ENCODE measurements at places on chromosomes 11 and 22.

- DNase-seq = no peak
These were observed 19.3 kb downstream of the POLR3H start for GRCh38 chr22:41524809-41525449.

GRCh38 chr11:25456211-25456610, 875.7 kb upstream of the ANO3 start:
- no peak for DNase-seq

DNA sequence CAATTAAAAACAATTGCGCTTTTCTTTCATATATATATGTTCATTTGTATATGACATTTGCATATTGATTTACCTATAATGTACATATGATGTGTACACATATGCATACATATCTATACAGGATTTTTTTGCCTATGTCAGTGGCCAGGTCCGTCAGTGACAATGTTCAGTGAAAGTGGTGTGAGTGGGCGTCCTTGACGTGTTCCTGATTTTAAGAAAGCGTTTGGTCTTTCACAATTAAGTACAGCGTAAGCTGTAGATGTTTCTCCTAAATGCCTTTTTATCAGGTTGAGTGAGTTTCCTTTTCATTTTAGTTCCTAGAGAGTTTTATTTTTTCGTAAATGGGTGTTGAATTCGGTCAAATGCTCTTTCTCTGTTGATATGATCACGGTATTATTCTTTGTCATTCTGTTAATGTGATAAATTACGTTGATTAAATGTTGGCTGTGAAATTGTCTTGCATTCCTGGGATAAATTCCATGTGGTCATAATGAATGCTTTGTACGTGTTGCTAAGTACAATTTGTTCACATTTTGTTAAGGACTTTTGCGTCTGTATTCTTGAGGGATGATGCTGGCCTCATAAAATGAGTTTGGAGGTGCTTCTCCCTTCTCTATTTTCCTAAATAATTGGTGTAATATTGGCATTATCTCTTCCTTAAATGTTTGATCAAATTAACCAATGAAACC, 10.6 kb upstream of the GNB1L start:
- no peak for DNase-seq

GRCh38 chr22:37443977-37444376, 16.7 kb upstream of the ELFN2 start:
- DNase-seq = no peak

DNA sequence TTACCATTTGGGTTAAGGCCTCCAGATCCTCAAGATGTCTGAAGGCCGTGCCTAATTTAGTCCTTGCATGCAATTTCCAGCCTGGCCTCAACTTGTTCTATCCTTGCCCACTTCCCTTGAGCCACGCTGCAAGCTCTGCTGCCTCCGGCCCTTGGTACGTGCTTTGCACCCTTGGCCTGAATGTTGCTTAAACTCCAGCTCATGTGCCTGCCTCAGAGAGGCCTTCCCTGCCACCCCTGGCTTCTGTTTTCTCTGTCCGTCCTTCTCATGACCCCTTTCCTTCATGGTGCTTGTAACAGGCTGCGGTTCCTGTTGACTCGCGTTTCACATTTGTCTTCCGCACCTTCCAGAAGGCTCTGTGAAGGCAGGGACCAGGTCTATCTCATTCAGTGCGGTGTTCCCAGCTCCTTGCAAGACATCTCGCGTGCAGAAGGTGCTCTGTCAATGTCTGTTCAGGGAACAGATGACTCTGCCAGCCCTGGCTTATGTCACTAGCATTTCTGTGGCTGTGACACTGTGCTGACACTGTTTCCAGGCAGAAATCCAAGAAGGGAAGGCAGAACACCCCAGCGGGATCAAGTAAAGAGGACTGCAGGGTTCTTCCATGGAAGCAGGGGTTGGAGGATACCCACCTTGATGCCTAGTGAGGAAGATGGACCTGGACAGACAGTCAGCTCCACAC, 61.8 kb downstream of the FBLN1 start:
- DNase-seq = no peak

GRCh38 chr22:20131859-20132685, 468 bp downstream of the ZDHHC8 start:
- no peak for DNase-seq

DNA sequence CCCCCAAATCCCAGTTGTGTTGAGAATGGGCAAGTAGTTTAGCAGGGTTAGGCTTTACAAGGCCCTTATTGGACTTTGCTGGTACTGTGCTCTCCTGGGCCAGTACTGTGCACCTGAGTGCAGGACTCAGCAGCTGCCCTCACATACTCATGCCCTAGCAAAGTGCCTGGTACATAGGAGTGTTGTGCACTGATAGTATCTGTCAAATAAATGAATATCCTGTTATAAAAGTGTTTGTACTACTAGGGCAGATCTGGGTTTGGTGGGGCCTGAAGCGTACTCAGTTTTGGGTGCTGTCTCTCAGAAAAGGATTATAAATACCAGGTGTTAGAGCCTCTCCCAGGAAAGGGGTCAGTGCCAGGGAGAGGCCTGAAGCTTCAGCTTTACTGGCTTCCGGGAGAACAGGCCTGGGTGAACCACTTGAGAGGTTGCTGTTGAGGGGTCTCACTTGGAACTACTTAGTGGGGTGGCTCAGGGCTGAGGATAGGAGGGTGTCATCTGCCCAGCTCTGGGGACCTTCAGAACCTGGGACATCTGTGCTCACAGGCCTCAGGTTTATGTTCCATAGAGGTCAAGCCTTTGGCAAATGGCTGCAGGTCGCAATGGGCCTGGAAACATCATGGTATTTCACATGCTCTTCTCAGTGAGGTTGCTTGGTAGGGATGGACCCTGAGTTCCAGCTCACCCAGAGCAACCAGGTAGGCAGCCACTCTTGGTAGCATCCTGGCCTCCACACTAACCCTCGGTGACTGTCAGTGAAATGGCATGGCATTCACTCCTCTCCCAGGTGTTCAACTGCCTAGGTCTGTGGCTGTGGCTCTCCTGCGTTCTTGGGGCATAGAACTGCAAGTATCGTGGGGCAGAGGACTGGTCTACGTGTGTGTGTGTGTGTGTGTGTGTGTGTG, 106.1 kb downstream of the ZBTB16 start:
- no peak for DNase-seq

- DNase-seq = no peak
These were observed 4.3 kb upstream of the TSKU start for GRCh38 chr11:76778874-76779273.

DNA sequence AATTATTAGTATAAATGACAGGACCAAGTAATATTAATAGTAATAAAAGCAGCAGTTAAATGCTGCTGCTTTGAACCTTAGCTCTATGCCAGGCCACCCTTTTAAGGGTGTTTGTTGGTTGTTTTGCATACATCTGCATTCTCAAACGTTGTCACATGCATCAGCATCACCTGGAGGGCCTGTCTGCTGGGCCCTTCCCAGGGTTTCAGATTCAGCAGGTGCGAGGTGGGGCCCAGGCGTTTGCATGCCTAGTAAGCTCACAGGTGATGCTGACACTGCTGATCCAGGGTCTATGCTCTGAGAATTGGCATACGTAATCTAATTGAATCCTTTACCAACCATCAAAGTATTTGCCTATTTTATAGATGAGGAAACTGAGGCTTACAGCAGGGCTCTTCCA, 246.5 kb downstream of the CADM1 start:
- DNase-seq = no peak

GRCh38 chr11:16154715-16155396, 201.5 kb downstream of the SOX6 start:
- peak; percentile 76 for DNase-seq

GRCh38 chr11:119571311-119571710, 148.3 kb upstream of the THY1 start:
- DNase-seq = no peak

DNA sequence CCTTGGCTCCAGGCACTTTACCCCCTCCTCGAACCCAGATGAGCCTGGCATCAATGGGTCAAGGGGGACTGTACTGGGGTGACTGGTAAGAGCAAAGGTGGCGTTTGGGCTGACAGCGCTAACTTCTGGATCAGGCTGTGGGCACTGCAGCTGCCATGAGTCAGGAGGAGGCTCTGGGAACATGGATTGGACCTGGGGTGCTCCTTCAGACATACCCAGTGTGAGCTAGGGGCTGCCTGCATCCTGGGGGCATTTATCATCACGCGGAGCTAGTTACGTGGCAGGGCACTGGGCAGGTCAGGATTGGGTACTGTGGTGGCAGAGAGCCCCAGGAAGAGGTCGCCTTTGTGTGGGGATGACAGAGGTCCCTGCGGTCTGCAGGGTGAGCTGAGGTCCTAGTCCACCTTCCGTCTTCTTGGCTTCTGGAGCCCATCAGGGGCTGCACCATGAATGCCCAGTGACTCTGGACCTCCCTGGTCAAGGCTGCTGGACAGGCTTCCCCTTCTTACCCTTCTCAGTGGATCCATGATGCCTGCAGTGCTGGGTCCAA, 13.1 kb downstream of the GRIK4 start:
- DNase-seq = no peak

DNA sequence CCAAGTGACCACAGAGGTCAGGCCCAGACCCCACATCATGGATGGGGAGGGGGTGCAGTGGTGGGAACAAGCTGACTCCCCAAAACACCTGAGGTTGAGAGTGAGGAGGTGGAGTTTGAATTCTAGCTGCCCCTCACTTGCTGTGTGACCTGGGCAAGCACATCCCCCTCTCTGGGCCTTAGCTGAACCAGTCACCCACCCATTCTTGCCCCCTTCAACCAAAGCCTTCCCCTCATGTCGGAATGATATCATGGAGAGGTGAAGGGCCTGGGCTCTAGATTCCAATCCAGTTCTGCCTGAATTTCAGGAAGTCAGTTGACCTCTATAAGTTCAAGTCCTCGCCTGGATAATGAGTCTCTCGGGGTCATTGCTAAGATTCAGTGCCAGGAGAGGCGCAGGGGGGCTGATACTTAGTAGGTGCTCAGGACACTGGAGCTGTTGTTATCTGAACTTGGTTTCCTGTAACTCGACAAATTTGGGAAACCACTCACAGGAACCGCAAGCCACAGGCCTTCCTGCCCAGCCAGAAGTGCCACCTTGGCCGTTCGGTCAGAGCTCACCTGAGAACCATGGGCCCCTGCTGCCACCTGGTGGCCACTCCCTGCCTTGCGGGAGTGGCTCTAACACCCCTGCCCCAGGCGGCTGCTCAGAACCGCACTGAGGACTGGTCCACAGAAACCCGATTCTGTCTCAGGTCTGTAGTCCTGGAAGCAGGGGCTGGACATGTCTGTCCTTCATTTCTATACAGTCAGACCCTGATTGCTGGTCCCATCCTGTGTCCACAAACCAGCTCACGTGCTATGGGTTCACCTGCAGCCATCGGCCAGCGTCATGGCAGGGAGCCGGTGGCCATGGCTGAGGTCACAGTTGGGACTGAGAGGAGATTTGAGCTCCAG, 6.9 kb downstream of the CDC42EP1 start:
- DNase-seq = no peak

- no peak for DNase-seq
These were observed 202.5 kb upstream of the CADM1 start for GRCh38 chr11:115706626-115707135.

DNA sequence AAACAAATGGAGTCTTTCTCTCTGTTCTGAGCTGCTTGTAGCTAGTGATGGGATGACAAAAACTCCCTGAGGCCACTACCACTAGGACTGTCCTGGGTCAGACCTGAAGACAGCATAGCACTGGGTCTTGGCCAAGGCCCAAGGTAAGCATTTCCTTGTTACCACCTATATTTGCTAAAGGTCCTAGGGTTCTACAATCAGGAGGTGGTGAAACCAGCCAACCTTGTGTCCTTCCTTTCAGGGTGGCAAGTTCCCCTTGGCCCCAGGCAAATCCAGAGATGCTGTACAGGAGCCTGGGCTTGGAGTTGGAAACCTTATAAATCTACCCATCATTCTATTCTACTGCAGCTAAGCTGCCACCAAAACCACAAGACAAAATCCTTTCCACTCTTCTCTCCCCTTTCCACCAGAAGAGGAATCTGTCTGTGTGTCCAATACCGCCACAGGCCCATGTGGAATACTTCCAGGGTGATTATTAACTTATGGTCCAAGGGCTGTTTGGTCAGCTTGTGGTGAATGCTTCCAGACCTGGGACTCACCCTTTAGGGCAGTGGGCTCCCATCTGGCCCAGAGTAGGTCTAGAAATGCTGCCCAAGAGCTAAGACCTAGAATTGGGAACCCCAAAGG, 16.8 kb downstream of the SLC22A25 start:
- no peak for DNase-seq

- DNase-seq = no peak
These were observed 2.0 kb downstream of the TENM4 start for GRCh38 chr11:79438631-79439409.

DNA sequence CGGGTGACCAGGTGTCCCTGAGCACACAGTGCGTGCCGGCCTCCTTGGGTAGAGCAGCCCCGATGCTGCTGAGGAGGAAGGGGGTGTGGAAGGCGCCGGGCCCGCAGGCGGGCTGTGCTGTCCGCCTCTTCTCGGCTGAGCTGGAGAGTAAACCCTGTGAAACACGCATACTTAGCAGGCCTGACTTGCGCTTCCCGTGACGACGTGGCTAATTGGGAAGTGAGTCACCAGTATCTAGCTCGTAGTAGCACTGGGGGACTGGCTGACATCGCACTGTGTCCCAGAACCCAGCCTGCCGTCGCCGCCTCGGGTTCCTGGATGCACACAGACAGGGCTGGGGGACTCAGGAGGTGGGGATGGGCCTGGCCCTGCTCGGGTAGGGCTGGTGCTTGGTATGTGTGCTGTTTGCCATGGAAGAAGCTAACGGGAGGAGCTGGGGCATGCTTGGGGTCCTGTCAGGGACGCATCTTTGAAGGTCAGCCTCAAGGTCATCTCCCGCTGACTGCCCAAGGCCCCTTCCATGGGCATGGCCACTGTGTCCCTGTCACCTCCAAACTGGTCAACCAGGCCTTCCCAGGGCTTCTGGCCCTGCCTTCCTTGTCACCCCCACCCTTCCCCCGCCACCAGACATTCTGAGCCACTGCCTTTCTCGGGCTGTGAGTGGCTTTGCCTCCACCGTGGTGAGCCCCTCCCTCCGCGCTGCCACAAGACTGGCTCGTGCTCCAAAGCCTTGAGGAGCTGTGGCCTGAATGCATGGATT, 1327.0 kb downstream of the BRD1 start:
- no peak for DNase-seq

DNA sequence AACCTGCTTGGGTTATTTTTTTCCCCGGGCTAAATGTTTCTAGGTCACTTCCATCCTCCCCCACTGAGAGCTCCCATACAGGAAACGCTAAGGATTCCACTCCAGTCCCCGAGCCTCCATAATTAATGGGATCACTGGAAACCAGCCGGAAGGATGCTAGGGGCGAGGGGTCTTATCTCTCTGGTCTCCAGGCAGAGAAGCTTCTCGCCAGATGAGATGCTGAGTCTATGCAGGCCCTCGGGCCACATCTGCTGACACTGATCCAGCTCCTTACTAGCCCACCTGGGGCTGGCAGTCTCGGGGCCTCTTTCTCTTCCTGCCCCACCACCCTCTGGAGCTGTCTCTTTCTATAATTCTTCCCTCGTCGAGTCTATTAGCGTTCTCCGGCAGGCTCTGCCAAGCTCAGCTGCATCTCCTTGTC, 125.9 kb upstream of the SYT13 start:
- DNase-seq = no peak

Data from HS-27A (cell line).